ENCODE measurements at places on chromosomes 7 and 10.

GRCh38 chr7:80155374-80155773, 20.7 kb downstream of the GNAI1 start:
- DNase-seq = no peak

GRCh38 chr7:27171637-27172314, 2.3 kb downstream of the HOXA10 start:
- no peak for DNase-seq

DNA sequence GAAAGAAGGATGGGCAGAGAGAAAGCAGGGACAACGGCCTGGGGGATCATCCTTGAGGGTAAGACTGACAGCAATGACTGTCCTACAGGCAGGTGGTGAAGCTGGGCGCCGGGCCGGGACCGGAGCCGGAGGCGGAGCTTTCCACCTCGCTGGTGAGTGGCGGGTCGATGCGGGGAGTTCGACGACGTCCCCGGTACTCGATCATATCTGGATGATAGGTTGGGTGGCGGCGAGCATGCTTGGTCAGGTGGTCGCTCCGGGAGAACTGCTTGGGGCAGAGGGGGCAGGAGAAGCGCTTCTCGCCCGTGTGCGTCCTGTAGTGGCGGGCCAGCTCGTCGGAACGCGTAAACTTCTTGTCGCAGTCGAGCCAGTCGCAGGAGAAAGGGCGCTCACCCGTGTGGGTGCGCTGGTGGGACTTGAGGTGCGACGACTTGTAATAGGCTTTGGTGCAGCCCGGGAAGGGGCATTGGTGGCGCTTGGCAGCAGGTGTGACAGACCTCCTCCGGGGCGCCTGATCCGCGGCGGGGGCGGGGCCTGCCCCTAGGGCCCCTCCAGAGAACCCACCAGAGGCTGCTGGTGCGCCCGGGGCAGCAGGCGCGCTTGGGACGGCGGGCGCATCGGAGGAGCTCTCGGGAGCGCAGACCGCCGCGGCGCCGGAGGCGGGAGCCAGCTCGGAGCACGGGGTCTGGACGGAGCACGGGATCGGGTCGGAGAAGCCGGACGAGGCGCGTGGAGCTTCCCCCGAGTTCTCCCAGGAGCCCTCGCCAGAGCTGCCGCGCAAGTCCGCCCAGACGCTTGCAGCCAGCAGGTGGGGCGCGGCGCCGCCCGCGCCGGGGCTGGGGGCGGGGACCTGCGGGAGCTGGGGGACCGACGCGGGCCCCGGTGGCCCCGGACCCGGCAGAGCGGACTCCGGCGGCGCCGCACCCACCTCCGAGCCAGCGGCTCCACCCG, 752 bp downstream of the KLF14 start:
- DNase-seq = peak; percentile 8

DNA sequence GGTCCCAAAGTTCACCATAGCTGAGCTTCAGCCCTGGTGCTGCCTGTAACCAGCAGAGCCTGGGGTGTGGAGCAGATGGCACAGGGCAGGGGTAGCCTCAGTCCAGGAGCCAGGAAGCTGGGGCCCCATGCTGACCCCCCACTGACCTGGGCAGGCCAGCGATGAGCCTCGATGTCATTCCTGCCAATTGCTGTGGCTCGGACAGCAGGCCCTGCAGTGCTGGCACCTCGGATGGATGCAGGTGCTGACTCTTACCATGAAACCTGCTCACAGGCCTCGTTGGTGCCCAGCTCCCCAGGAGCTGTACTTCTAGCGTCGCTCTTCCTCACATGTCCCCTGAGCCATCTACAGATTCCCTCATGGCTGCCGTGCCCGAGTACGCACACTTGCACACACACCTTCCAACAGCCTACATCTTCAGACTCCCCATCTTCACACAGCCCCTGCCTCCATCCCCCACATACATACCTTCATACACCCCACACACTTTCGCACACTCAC, 46.8 kb upstream of the PCBD1 start:
- no peak for DNase-seq

- DNase-seq = no peak
Measured at GRCh38 chr10:3425716-3426115, 253.1 kb upstream of the PITRM1 start.

DNA sequence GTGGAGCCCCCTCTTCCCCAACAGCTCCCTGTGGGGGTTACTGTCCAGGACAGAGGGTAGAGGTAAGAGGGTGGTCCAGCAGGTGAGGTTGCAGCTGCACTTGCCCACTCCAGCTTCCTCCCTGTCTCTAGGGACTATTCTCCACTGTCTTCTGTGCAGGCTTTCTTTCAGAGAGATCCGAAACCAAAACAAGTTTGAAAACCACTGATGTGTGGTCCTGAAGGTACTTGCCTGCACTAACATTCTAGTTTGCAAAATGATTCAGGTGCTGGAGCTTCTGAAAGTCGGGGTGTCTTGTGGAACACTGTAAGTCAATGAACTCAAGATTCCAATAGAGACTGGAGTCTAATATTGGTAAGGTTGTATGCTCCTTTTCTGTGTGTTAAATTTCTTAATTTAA, 63.1 kb downstream of the BLNK start:
- no peak for DNase-seq

GRCh38 chr7:130365511-130366441, 14.5 kb upstream of the CPA1 start:
- peak; percentile 77 for DNase-seq

- DNase-seq = no peak
Measured at GRCh38 chr7:142348100-142348499, 90.2 kb upstream of the PRSS58 start.

GRCh38 chr10:92677708-92678107, 12.0 kb upstream of the HHEX start:
- no peak for DNase-seq

- peak; percentile 49 for DNase-seq
Measured at GRCh38 chr7:82729172-82730030, 285.8 kb upstream of the CACNA2D1 start.

- DNase-seq = no peak
Measured at GRCh38 chr7:3748389-3748788, 447.3 kb downstream of the SDK1 start.

- DNase-seq = peak; percentile 7
Measured at GRCh38 chr7:68432585-68432984, 1165.7 kb upstream of the AUTS2 start.

DNA sequence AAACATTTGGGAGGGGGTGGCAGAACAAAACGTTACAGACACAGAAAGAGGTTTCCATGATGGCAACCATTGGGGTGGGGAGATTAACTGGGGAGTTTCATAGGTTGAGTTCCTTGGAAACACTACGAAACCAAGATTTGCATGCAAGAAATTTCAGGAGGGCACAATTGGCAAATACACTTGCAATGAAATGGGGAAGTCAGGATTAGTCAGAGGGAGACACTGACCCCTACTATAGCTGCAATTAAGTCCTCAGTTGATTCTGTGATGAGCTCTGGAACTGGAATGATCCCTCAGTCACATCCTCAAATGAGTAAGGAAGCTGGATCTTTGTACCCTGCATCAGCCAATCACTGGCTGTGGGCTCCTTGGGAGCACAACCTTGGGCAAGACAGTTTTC, 22.1 kb downstream of the CPEB3 start:
- no peak for DNase-seq

DNA sequence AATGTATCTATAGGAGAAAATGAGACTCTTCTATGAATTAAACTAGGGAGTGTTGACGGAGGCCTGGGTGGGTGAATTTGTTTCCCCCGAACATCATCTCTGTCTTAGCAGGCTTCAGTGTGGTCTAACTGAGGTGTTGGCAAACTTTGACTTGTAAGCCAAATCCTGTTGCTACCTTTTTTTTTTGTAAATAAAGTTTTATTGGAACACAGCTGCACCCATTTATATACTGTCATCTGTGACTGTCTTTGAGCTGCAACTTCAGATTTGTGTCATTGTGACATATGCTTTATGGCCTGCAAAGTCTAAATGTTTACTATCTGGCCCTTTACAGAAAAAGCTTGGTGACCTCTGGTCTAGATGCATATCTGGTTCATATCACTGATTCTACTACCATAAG, 455.9 kb downstream of the LRMDA start:
- DNase-seq = no peak

DNA sequence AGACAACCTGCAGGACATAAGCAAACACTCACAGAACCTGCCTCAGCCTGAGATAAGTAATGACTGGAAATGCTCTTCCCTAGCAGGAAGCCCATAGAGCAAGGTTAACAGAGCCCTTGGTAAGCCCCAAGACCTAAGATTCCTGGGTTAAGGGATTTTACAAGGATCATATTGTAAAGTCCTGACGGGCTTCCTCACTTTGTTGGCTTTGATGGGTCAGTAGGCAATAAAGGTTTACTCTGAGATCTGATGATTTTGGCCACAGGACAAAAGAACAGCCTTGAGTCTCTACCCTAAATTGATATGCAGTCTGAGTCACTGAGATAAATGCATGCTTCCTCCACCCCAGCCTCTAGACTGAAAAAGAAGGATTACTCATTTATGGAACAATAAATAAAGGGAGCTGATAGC, 270.8 kb downstream of the HTR7 start:
- no peak for DNase-seq
